ENCODE measurements at places on chromosomes 3 and 15.

- ATAC-seq: no peak
These were observed 77.6 kb downstream of the BFSP2 start for GRCh38 chr3:133477487-133477886.

- no peak for ATAC-seq
These were observed 45.4 kb downstream of the TMCO5A start for GRCh38 chr15:37979671-37980409.

- ATAC-seq: no peak
These were observed 34.4 kb upstream of the ETV5 start for GRCh38 chr3:186143250-186143649.

- ATAC-seq: no peak
These were observed 151.6 kb downstream of the PGPEP1L start for GRCh38 chr15:98855815-98856531.

DNA sequence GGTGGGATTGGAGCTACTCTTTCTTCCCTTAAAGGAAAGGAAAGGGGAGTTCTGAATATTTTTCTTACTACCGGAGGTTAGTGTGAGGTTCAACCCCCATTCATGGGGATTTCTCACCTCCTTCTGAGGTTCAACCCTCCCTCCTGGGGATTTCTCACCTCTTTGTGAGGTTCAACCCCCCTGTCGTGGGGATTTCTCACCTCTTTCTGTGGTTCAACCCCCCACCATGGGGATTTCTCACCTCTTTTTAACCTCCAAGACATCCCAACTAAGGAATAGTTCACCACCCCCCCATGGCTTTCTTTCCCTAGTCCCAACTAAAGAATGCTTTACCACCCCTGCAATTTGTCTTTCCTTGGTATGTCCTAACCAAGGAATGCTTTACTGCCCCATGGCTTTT is 520.3 kb downstream of the EDEM1 start:
- ATAC-seq: no peak

- ATAC-seq: peak; percentile 35
These were observed 37.7 kb downstream of the TM4SF4 start for GRCh38 chr3:149512073-149512782.

DNA sequence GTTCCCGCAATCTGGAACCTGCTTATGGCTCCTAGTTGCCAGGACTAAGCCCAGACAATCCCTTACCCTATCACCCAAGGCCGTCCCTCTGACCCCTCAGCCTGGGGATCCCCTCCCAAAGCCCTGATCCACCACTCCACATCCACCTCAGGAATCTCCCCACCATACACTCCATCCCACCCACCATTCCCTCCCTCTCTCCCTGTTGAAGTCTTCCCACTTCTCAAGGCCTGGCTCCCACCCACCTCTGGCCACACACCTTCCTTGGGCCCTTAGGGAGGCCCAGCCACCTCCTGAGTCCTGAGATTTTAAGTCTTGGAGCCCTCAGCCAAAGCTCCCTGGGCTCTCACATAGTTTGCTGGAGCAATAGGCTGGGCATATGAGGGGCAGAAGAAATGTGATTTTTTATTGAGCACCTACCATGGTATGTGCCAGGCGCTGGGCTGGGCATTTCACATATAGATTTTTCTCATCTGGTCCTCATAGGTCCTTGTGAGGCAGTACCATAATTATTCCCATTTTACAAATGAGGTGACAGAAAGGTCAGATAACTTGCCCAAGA is 48.1 kb downstream of the HCN4 start:
- ATAC-seq: no peak

DNA sequence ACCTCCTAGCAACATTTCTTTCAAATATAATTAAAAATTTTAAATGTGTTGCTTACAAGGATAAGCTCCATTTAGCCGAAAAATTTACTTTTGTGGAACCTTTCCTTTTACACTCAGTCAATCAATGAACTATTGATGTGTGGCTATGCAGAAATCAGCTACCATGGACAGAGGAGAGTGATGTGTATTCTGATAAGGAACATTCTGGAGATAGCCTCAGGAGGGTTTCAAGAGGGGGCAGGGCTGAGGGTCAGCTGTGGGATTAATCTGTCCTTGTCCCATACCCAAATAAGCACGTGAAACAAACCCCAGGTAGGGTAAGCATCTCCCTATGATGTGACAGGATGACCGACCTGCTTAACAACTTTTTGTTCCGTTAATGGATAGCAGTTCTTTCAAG is 192.6 kb upstream of the PROK2 start:
- no peak for ATAC-seq

DNA sequence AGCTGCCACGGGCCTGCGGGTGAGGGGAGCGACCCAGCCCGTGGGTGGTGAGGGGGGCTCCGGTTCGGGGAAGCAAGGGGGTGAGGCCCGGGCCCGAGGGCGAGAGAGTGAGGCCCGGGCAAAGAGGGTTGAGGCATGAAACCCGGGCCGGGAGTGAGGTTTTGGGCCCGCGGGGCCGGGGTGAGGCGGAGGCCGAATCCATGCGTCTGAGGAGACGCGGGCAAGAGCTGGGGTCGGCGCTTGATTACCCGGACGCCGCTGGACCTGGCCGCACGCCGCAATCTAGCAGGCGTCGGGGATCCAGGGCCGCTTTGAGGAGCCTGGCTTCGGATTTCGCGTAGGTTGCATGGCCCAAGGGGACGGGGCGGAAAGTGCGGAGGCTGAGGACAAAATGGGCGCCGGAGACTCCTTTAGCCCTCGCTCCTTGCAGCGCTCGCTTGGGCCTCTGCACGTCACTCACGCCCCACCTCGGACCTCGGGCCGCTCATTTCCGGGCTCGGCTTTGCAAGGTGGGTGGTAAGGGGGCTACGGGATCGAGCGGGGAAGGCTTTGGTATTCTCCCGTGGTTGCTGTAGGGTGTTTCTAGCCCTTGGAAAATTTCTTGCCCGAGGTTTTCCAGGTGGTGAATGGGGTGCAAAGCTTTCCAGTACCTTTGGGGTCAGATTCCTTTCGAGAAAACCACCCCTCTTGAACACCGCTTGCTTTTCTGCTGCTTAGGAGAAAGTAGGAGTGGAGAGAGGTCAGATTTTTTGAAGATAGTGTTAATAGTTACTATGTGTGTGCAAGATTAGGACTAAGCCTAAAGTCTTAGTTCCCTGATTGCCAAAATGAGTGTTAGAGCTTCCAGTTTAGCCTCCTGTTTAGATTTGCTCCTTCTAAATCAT is 827 bp downstream of the SLC25A36 start:
- no peak for ATAC-seq

- ATAC-seq: no peak
These were observed 34.0 kb upstream of the ZNF639 start for GRCh38 chr3:179288845-179289244.
